ENCODE measurements at places on chromosomes 12 and 14. TPM values are rescaled to one million over a fixed set of nuclear protein-coding genes. Genes with fewer than 3 reads are reported as not detected.

- no peak for DNase-seq
- no peak overlapping the region for H3K4me3 ChIP-seq
- H3K27ac ChIP-seq = no peak overlapping the region
- H3K4me1 ChIP-seq = no peaks in the 10 kb centered on the region
- no peaks in the 10 kb centered on the region for H3K36me3 ChIP-seq
- H3K27me3 ChIP-seq = no peaks in the 10 kb centered on the region
Measured at GRCh38 chr12:129373746-129374145, 520.5 kb downstream of the GLT1D1 start.

DNA sequence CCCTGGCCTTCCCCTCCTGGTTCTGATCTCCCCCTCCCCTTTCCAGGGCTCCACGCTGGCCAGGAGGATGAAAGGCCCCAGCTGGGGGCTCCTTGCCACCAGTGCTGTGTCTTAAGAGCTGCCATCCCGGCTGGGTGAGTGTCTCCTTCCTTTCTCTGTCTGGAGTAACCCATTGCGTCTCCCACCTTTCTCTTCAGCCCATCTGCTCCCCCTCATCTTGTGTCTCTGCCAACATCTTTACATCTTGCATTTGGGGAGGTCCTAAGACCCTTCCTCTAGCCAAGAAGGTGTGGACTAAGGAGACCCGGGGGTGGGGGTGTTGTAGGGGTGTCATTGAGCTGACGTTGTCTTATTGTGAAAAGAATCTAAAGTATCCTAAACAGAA is 505 bp downstream of the BCL2L2 start:
- peak overlapping the region; percentile 78 for H3K4me3 ChIP-seq
- peak overlapping the region; percentile 89 for H3K27ac ChIP-seq
- no peak for DNase-seq

GRCh38 chr14:69637503-69638031 is 26.2 kb downstream of the SUSD6 start:
- no peaks in the 10 kb centered on the region for H3K36me3 ChIP-seq
- H3K4me1 ChIP-seq = peaks cover 70% of the 10 kb centered on the region
- no peak for DNase-seq
- H3K4me3 ChIP-seq = no peak overlapping the region
- no peaks in the 10 kb centered on the region for H3K27me3 ChIP-seq

- peak overlapping the region; percentile 61 for H3K27ac ChIP-seq
- peaks cover 44% of the 10 kb centered on the region for H3K4me1 ChIP-seq
- DNase-seq = no peak
- H3K36me3 ChIP-seq = no peaks in the 10 kb centered on the region
- H3K4me3 ChIP-seq = no peak overlapping the region
Measured at GRCh38 chr14:95314609-95315008, 5.1 kb downstream of the CLMN start.

DNA sequence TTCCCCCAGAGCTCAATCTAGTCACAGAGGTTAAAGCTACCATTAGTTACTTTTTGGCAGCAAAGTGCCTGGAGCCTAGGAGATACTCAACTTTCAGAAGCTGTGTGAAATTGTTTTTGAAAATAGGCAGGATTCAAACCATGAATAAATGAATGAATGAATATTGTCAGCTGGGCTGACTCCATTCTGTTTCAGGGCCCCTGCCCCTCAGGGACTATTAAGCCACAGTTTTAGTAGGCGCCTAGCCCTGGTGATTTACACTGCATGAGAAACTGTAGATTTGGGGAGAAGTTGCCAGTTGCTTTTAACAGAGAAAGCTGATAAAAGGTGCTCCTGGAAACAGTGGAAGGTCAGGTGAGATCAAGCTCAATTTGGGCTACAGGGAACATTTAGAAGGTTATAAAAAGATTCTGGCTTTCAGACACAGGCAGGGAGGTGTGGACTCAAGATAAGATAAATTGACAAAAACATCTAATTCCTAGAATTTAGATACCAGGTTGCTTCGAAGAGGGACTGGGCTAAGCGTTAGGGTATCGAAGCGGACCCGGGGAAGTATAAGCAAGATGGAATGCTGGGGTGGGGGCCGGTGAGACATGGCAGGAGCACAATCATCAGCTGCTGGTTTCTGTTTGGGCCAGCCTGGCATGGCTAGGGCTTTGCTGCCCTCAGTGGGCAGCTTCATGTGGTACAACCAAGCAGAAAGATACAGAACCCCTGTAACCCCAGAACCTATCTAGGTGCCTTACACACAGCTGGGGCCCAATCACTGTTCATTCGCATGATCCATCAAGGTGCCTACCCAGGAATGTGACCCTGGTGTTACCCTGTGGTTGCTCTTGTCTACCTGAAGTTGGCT is 14.9 kb upstream of the CELA1 start:
- DNase-seq = no peak
- H3K4me3 ChIP-seq = no peak overlapping the region
- H3K27me3 ChIP-seq = no peaks in the 10 kb centered on the region
- no peak overlapping the region for H3K27ac ChIP-seq
- H3K36me3 ChIP-seq = no peaks in the 10 kb centered on the region

DNA sequence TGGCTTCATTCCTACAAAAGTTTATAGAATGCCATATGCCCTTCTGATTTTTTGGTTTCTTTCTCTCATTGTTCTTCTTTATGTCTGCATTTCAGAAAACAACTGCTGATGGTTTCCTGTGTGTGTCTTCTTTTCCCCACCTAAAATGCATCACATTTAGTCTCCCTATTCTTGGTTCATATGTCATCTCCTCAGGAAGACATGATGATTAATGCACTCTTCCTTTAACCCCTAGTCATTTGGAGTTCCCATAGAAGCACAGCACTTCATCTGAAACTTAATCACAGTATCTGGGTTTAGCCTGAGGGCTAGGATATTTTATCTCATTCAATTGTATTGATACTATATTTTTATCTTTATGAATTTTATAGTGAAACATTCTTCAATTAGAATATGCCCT is 21.5 kb downstream of the GNPNAT1 start:
- no peak overlapping the region for H3K4me3 ChIP-seq
- H3K27me3 ChIP-seq = no peaks in the 10 kb centered on the region
- H3K4me1 ChIP-seq = no peaks in the 10 kb centered on the region
- H3K36me3 ChIP-seq = peaks cover 72% of the 10 kb centered on the region
- no peak overlapping the region for H3K27ac ChIP-seq

GRCh38 chr14:53304726-53305381 is 151.7 kb upstream of the DDHD1 start:
- no peaks in the 10 kb centered on the region for H3K36me3 ChIP-seq
- no peaks in the 10 kb centered on the region for H3K27me3 ChIP-seq
- peaks cover 7% of the 10 kb centered on the region for H3K4me1 ChIP-seq
- no peak for DNase-seq
- peak overlapping the region; percentile 10 for H3K27ac ChIP-seq

GRCh38 chr12:24044941-24045703 is 95.7 kb upstream of the SOX5 start:
- no peak overlapping the region for H3K27ac ChIP-seq
- no peak overlapping the region for H3K4me3 ChIP-seq
- no peaks in the 10 kb centered on the region for H3K4me1 ChIP-seq

DNA sequence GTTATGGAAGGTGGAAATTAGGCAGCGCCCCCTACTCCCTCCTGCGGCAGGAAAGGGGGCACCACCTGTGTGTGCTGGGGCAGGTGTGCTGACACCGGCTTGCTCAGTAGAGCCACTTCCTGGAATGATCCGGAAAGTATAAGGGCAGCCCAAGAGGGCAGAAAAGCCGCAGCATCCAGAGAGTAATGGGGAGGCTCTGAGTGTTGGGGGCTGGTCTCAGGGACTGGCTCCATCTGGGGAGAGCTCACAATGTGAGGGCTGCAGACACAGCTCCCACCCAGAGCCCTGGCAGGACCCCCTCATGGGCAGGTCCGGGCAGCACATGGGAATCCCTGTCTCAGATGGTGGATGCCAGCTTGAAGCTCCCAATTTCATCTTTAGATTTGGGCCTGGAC is 187.6 kb upstream of the C14orf180 start:
- no peak overlapping the region for H3K27ac ChIP-seq
- H3K36me3 ChIP-seq = no peaks in the 10 kb centered on the region
- peaks cover 26% of the 10 kb centered on the region for H3K4me1 ChIP-seq
- no peak for DNase-seq

DNA sequence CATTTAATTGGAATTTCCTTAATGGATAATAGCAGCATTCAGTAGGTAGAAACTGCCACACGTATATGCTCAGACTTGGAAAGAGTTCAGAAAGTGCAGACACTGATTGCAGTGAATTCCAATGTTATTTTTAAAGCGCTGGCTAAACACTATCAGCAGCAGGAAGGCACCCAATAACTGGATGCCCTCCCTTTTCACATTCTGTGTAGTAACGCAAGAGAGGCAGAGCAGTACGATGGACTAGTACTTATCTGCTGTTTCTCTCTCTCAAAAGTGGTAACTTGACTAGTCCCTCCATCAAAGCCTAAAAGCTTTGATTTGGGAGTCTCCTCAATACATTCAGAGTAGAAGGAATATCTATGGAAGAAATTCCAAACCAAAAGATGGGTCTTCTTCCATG is 791.0 kb downstream of the TMTC2 start:
- DNase-seq = no peak
- no peak overlapping the region for H3K27ac ChIP-seq
- H3K4me1 ChIP-seq = no peaks in the 10 kb centered on the region
- no peaks in the 10 kb centered on the region for H3K27me3 ChIP-seq

- no peaks in the 10 kb centered on the region for H3K36me3 ChIP-seq
- H3K27ac ChIP-seq = no peak overlapping the region
- peaks cover 12% of the 10 kb centered on the region for H3K4me1 ChIP-seq
- no peak for DNase-seq
- no peak overlapping the region for H3K4me3 ChIP-seq
- H3K27me3 ChIP-seq = no peaks in the 10 kb centered on the region
Measured at GRCh38 chr14:35355981-35356841, 48.3 kb downstream of the NFKBIA start.

GRCh38 chr14:39467889-39468524 is 35.8 kb upstream of the FBXO33 start:
- no peak overlapping the region for H3K4me3 ChIP-seq
- no peaks in the 10 kb centered on the region for H3K36me3 ChIP-seq
- no peak overlapping the region for H3K27ac ChIP-seq
- no peaks in the 10 kb centered on the region for H3K4me1 ChIP-seq
- DNase-seq = no peak
- H3K27me3 ChIP-seq = no peaks in the 10 kb centered on the region

DNA sequence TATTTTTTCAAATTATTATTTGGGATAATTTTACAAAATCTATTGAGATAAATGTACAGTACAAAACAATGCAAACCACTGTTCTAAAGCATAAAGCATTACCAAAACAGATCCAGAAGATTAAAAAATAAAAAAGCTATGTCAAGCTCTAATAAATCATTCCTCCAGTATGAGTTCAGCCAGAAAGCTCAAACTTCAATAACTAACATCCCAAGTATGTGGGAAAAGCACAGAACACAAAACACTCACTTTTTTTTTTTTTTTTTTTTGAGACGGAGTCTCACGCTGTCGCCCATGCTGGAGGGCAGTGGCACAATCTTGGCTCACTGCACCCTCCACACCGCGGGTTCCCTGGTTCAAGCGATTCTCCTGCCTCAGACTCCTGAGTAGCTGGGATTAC is 11.3 kb downstream of the SAV1 start:
- peak overlapping the region; percentile 11 for H3K27ac ChIP-seq
- no peak overlapping the region for H3K4me3 ChIP-seq
- DNase-seq = no peak
- peaks cover 70% of the 10 kb centered on the region for H3K4me1 ChIP-seq

DNA sequence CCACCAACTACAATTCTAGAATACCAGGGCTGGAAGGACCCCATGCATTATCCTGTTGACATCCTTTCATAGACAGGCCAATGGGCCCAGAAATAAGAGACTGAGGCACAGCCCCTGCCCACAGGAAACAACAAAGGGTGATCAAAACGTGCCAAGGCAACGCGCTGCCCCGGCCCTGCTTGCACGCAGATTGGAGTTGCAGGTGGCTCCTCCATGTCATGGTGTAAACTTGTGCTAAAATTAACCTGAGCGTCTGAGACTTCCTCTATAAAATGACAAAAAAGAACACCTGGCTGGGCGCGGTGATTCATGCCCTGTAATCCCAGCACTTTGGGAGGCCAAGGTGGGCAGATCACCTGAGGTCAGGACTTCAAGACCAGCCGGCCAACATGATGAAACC is 30.1 kb downstream of the SPRING1 start:
- H3K4me3 ChIP-seq = no peak overlapping the region
- H3K36me3 ChIP-seq = no peaks in the 10 kb centered on the region
- no peak for DNase-seq

DNA sequence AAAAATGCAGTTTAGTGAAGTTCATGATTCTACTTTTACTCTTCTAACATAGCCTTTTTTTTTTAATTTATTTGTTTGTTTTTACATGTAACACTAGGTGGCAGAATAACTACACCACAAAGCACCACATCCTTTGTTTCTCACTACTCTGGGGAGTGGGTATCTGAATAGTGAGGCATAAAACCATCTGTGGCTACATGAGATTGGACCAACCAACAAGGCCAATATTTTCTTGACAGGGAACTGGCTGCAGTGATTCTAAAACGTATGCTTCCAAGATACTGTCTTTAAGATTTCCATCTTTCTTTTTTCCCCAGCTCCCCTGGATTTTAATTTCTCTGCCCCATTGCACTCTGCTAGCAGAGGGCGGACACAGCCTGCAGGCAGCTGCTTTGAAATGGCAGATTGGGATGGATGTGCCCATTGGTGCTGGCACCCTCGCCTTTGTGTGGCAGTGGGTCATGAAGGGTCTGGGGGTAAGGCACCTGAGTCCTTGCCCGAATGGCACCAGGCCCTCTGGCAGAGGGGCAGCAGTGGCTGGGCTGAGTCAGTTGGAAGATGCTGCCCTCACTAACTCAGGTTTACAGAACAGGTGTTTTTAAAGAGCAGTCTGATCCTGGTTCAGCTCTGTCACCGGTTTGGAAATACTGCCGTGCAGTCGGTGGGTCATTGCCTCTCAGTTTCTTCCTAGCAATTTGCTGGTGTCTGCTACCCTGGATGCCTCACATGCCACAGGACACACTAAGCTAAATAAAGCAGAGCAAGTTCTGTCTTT is 429.1 kb downstream of the RAD51B start:
- H3K27ac ChIP-seq = peak overlapping the region; percentile 82
- H3K4me1 ChIP-seq = peaks cover 86% of the 10 kb centered on the region
- H3K4me3 ChIP-seq = no peak overlapping the region
- H3K36me3 ChIP-seq = no peaks in the 10 kb centered on the region
- H3K27me3 ChIP-seq = no peaks in the 10 kb centered on the region

DNA sequence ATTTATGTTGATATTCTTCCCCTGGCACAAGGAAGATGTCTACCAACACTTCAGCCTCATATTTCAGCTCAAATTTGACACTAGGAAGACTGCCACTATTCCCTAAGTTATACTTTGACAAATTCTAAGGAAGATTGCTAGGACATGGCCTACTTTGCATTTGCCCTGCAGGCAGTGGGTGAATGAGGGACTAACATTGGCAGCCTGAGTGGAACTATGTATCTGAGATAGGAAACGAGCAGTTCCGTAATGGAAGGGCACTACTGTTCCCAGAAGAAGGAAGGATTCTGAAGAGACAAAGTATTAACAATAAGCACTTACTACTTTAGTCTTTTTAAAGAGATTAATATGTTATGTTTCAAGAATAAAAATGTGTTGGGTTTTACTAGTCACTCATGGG is 115.1 kb downstream of the SLC16A7 start:
- DNase-seq = no peak
- H3K27ac ChIP-seq = no peak overlapping the region
- H3K27me3 ChIP-seq = no peaks in the 10 kb centered on the region

The SLC7A7 gene
- total RNA-seq = 9.6 TPM

The CLEC4C gene
- not detected for total RNA-seq

The MTA1 gene
- total RNA-seq = 49.0 TPM

Measured in esophagus muscularis mucosa (tissue), 4 donors.